ENCODE measurements at places on chromosomes 1 and 21.

DNA sequence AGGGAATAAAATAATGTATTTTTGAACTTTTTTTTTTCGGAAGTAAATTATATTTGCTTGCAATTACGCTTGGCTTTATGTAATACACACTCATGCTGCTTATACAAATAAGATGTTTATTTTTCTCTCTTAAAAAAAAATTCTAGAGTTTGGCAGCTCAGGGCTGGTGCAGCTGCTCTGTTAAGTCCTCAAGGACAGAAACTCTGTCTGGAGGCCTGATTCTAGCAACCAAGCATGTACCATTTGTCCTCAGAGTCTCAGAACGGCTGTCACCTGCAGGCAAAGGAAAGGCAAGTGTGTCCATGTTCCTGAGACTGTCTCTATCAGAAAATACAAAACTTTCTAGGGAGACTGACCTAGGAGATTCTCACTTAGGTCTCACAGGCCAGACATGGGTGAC lies 23.2 kb upstream of the CLDN17 start:
- no peak for DNase-seq

DNA sequence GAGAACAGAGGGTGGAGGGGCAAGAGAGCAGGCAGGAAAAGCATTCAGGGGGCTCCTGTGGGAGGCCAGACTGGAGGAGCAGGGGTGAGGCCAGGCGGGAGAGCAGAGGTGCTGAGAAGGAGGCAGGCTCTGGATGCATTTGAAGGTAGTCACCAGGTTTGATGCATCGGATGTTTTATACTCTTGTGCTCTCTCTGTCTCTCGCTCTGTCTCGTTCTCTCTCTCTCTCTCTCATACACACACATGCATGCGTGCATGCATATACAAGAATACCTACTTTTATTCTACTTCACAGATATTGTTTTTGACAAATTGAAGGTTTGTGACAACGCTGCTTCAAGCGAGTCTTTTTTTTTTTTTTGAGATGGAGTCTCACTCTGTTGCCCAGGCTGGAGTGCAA lies 15.0 kb upstream of the ITPKB start:
- no peak for DNase-seq

- DNase-seq = no peak
These were observed 18.6 kb downstream of the NTPCR start for GRCh38 chr1:232968965-232969364.

DNA sequence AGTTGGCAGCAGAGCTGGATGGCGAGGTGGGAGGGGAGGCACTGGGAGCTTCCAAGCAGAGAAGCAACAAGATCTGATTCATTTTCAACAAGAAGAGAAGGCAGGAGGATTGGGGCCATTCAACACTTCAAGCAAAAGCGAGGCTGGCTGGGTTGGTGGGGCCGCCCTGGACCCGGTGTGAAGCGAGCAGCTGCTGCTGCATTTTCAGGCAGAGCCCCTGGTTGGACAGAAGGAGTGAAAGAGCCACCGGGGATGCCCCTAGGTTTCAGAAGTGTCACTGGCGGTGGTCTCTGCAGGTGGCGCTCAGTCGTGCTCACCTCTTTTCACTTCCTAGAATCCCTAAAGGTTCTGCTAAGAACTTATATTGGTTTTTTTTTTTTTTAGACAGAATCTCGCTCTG lies 18.0 kb downstream of the SLC2A7 start:
- no peak for DNase-seq

GRCh38 chr1:28291711-28292110 lies 32.4 kb downstream of the SESN2 start:
- DNase-seq = no peak

DNA sequence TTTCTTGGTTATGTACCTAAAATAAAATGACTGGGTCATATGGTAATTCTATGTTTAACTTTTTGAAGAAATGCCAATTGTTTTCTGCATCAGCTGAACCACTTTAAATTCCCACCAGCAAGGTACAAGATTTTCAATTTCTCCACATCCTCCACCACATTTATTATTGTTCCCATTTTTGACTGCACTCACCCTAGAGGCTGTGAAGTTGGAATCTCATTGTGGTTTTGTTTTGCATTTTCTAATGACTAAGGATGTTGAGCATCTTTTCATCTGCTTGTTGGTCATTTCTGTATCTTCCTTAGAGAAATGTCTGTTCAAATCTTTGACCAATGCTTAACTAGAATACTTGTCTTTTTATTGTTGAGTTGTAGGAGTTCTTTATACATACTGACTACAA lies 72.5 kb downstream of the ASTN1 start:
- peak; percentile 30 for DNase-seq

GRCh38 chr1:43171312-43171875 lies 696 bp downstream of the EBNA1BP2 start:
- no peak for DNase-seq

DNA sequence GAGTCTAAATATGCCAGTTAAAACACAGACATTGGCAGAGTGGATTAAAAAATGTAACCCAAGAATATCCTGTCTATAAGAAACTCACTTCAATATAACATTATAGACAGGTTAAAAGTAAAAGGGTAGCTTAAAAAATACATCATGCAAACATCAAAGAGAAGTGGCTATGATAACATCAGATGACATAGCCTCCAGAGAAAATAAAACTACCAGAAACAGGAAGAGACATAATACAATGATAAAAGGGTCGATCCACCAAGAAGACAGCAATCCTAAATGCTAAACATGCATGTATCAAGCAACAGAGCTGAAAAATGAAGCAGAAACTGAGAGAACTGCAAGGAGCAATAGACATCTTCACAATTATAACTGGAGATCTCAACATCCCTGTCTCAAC lies 190.2 kb upstream of the NR5A2 start:
- DNase-seq = no peak

DNA sequence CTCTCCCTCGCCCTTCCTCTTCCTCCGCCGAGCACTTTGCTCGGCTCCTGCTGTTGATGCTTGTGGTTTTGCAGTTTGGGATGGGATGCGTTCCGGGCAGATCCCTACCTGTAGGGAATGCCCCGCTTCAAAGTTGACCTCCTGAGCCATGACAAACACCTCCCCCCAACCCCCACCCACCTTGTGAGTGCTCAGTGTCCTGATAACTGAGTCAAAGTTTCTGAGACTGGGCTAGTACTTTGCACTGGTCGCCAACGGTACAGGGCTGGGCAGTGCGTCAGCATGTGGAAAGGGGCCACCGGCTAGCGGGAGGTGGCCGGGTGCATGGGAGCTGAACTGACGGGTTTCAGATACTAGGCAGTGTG lies 771 bp downstream of the RABGAP1L start:
- no peak for DNase-seq

GRCh38 chr1:224292419-224292818 lies 37.6 kb downstream of the NVL start:
- DNase-seq = no peak

DNA sequence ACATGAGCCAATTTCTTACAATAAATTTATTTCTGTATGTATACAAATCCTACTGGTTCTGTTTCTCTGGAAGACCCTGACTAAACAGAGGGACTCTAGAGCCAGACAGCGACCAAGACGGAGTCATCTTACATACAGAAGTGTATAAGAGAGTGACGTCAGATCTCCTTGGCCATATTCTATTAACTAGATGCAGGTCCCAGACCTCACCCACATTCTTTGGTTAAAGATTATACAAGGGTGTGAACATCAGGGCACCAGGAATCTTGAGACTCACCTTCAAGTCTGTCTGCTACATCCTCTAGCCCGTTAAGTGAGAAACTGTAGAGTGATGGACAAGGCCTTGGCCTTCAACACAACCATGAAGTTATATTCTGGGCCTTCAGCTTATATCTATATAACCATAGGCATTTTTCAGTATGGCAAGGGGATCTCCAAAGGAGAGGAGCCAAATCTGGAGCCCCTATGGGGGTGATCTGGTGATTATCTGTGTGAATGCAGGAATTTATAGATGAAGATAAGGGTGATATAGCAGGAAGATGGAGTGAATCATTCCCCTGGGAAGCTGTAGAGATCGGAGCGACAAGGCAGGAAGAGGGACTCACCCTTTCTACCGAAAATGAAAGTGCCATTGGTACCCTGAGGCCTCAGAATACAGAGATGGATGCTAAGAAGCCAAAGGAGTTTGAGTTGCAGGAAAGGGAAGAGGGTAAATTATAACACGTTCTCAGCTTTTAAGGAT lies 83.9 kb downstream of the ADAMTS1 start:
- no peak for DNase-seq

DNA sequence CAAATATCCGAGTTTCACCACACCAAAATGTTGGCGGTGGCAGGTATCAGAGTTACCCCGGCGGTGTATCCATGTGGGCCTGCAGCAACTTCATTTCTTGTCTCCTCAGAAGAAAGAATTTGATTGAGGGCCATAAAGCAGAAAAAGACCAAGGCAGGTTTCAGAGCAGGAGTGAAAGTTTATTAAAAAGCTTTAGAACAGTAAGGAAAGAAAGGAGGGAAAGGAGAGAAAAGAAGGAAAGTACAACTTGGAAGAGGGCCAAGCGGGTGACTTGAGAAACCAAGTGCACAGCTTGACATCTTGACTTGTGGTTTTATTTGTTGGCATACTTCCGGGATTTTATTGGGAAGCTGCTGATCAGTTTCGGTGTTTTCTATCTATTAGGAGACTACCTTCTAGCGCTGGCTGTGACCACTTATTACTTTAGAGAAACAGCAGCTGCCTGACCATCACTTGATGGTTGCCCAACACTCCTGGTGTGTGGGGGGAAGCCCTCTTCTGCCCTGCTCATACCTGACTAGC lies 75.5 kb upstream of the RAB3GAP2 start:
- DNase-seq = no peak

DNA sequence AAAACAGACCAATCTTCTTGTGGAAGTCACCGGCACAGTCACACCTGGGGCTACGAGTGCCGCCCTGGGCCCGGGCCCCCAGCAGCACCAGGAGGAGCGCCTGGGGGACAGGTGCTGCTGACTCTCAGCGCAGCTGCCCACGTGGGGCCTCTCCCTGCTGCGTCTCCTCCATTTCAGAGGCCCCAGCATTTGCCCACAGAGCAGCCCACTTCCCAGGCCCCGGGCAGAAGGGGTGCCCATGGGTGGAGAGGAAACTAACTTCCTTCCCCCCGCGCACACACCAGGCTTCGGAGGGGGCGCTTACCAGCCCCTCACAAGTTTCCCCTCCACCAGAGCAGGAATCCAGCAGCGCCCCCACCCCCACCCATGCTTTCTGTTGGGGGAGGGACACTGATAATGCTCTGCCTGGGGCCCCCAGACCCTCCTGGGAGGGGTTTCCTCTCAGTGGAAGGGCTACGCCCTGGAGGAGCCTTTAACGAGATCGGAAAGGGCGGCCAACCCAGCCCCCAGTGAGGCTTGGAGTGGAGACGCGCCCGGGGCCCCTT lies 440 bp downstream of the TNFRSF25 start:
- no peak for DNase-seq

DNA sequence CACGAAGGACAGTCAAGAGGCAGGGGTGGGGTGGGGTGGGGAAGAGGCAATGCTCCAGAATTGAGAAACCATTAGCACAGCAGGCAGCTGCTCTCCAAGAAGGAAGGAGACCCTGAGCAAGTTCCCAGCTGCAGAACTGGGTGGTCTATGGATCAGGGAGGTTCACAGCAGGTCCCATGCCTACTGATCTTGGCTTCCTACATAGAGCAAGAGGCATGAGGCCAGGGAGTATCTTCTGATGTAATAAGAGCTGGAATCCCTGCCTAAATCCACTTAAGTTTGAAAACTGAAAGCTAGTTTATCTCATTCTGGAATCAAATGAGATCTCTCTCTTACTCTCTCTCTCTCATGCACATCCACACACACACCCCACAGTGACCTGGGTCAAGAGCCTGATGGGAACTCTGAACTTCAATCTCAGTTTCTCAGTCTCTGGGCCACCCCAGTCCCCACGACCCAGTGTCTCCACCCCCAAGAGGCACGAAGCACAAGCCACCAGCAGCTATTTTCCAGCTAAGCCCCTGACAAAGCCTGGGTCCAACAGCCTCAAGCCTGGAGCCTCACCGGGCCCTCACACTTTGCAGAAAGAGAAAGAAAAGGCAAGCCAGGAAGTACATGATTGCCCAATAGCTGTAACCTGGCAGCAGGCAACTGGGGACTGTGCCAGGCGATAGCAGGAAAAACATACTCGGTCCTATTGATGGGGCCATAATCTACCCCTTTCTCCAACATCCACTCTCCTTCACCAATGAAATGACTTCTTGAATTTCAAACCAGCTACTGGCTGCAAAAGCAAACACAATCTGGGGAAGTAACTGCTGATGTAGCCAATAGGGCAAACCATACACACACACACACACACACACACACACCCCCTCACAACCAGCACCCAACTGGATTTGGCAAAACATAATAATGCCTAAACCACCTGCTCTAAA lies 2.2 kb downstream of the NUAK2 start:
- peak; percentile 72 for DNase-seq

- no peak for DNase-seq
These were observed 21.4 kb upstream of the SLC9A1 start for GRCh38 chr1:27176323-27176722.

- DNase-seq = no peak
These were observed 67.1 kb downstream of the SH3BGR start for GRCh38 chr21:39518847-39519210.

GRCh38 chr21:35697321-35697808 lies 363.0 kb downstream of the SETD4 start:
- peak; percentile 46 for DNase-seq

DNA sequence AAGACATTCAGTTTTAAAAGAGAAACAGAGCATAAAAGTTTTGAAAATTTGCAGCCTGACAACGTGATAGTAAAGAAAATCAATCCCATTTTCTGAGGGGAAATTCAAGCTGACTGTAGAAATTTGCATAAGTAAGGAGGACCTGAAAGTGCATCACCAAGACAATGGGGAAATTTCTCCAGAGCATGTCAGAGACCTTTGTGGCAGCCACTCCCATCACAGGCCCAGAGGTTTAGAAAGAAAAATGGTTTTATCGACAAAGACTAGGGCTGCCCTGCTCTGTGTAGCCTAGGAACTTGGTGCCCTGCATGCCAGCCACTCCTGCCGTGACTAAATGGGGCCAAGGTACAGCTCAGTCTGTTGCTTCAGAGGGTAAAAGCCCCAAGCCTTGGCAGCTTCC lies 1640.2 kb upstream of the PRMT6 start:
- DNase-seq = no peak

DNA sequence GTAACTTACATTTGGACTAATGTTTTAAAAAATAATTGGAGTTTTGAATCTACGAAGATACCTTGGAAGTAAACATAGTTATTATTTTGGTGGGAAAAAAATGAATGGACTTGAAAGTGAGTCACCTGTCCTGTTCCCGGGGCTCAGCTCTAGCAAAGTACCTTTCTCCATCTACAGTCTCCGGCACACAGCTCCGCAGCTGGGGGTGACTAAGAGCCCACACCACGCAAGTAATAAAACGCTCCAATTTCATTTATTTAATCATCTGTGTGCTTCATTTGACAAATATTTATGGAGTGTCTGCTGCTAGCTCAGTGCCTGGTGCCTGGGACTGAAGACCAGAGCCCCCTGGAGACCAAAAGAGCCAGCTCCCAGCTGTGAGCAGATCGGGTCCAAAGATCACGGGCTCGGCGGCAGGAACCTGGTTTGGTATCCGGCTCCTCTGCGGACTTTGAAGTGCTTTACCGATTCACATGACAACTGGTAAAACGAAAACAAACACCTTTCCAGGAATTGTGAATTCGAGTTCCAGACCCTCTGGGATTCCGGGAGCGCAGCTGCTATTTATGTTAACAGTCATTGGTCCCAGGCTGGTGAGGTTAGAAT lies 1.7 kb upstream of the RIPK4 start:
- peak; percentile 85 for DNase-seq
